ENCODE measurements at places on chromosomes 7 and 10. TPM values are rescaled to one million over a fixed set of nuclear protein-coding genes. Genes with fewer than 3 reads are reported as not detected.

Gene SAMD9L
- 4.1 TPM for total RNA-seq

Gene MTPN
- 139 TPM for total RNA-seq

GRCh38 chr7:139566736-139567646 lies 43.5 kb downstream of the CLEC2L start:
- DNase-seq = no peak

DNA sequence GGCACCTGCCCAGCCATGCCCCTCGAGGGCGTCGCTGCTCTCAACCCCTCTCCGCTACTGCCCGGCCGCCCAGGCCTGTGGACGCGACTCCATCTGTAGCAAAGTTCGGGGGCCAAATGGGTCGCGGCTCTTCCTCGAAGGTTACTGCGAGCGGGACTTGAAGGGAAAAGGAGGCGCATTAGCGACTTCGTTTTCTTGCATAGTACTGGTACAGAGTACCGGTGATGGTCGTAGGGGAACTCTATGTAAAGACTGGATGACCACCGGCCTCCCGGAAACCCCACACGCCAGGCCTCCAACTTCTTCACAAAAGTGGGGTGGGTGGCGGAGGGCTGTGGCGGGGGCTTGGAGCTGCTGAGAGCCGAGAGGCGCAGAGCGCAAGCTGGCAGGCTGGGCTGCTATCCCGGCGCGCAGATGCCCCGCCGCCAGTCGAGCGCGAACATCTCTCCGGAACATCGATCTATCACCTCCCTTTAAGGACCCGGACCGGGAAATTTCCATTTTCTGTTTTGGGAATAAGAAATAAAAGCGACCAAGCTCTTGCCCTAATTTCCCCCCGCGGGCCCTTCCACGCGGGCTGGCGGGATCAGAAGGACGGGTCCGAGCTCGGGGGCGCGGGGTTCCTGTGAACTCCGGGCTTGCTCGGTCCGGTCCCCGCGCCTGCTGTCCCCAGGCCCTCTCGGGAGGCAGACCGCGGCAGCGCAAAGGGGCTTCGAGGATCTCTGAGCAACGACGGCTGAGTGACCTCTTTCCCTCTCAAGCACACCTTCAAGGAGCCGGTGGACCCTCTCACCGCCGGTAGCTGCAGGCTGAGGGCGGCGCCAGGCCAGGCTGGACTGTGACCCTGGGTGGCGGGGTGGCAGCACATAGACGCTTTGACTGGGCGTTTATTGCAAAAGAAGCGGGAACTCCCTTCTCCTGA lies 12.2 kb upstream of the FEZF1 start:
- DNase-seq = no peak

Gene CDHR3
- 0.66 TPM for total RNA-seq

Gene MLXIPL
- total RNA-seq = 0.43 TPM

DNA sequence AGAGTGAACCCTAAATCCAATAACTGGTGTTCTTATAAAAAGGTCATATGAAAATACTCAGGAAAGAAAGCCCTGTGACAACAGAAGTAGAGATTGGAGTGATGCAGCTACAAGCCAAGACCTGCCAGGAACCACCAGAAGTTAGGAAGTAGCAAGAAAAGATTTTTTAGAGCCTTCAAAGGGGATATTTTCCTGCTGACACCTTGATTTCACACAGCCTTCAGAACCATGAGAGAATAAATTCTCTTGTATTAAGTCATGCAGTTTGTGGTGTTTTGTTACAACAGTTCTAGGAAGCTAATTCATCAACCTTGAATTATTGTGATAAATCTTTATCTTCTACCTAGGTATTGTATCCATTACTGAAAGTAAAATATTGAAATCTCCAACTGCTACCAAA lies 81.0 kb downstream of the HYCC1 start:
- no peak for DNase-seq

Gene HABP2
- total RNA-seq = not detected

GRCh38 chr10:29555746-29556481 lies 78.9 kb downstream of the SVIL start:
- no peak for DNase-seq

GRCh38 chr10:20835335-20835734 lies 61.8 kb downstream of the NEBL start:
- DNase-seq = no peak

GRCh38 chr10:7239312-7239985 lies 171.4 kb downstream of the SFMBT2 start:
- DNase-seq = no peak

Gene GPR85
- total RNA-seq = not detected
